Putamen (tissue), 1 donor: ENCODE measurements at places on chromosomes 3 and 15.

DNA sequence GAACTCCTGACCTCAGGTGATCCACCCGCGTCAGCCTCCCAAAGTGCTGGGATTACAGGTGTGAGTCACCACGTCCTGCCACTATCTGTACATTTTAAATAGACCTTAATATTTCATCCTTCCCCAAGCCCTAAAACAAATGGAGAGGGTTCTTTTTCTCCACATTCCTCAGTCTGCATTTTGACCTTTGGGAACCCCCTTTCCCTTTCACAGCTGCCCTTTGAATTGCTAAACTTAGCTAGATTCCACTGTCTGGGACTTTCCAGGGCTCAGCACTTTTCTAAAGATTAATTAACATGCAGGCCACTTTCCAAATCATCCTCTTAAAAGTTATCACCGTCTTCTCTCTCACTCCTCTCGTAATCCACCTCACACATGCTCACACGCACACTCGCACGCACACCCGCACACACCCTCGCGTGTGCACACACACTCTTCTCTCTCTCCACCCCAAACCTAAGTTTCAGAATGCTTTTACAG, 124.2 kb downstream of the TMCO5A start:
- no peak for DNase-seq

DNA sequence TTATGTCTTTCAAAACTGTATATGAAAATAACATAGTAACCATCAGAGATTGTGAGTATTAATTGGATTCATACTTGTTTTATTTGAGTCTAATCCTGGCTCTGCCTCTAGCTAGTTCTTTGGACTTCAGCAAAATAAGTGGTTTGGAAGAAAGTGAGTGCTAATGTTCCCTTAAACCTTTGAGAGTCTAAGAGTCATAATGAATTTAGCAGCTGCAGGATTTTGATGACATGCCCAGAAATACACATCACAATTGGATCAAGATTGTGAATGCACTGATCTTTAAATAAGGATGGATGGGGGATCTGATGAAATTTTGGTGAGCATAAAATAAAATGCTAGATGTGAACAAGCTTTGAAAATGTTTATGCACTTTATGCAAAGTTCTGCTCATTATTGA, 79.9 kb upstream of the FAM98B start:
- DNase-seq, result no peak

- DNase-seq, result no peak
Observed at GRCh38 chr15:66679657-66680108, 22.4 kb upstream of the SMAD6 start.

- DNase-seq, result no peak
Observed at GRCh38 chr3:126261037-126261436, 80.7 kb upstream of the ALDH1L1 start.

GRCh38 chr15:27816790-27817189, 282.3 kb downstream of the OCA2 start:
- no peak for DNase-seq

- DNase-seq, result no peak
Observed at GRCh38 chr3:128394033-128394432, 72.7 kb downstream of the DNAJB8 start.

GRCh38 chr3:4030624-4031023, 231.4 kb downstream of the LRRN1 start:
- DNase-seq, result no peak

GRCh38 chr15:57504599-57504940, 87.1 kb upstream of the MYZAP start:
- no peak for DNase-seq

- no peak for DNase-seq
Observed at GRCh38 chr15:33282226-33283020, 28.3 kb upstream of the RYR3 start.

DNA sequence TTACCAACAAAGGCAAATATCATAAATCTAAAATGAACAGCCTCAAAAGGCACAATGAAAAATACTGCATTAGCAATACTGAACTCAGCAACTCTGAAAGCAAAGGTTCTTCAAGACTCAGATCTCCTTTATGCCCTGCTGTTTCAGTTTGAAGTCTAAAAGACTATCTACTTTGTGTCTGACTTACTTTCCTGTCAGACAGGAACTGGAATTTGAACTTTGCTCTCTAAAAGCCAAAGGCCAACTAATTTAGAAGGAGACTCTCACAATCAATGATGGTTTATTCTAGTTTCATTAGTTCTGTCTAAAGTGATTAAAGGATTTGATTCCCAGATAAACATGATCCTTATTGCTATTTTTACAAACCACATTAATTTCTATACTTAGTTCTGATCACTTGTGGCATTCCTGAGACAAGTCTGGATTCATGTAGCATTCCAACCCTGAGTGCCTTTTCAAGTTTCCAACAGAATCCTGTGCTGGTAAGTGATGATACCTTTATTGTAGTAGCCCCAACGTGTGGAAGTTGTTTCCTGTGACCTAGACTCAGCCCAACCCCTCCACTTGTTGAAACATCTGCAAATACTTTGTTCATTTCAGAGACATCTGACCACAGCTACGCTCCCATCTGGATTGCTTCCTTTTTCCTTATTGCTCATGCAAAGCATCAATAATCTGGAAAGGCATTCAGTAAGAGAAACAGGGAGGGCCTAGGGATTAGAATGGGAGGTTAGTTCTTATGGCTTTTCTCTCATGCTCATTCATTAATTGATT, 14.9 kb upstream of the LEKR1 start:
- no peak for DNase-seq

DNA sequence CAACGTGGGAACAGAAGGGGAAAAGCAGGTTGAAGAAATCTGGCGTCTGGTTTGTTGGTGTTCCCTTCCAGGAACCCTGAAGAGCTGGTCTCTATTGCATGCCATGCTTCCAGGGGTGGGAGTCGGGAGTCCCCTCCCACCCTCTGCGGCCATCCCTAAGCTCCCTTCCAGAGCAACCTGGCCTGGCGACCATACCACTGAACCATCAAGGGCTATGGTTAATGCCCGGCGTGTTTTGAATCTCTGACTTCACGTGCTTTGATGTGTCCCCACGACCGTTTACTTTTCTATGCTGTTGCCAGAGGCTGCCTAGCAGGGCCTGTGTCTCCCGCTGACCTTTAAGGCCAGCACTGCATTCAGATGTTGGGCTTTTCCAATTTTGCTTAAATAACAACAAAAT, 696 bp upstream of the SNRK start:
- DNase-seq, result peak; percentile 2

- no peak for DNase-seq
Observed at GRCh38 chr3:149317072-149317471, 16.4 kb downstream of the TM4SF18 start.

- no peak for DNase-seq
Observed at GRCh38 chr15:66622591-66623022, 56.8 kb upstream of the LCTL start.

GRCh38 chr3:150790629-150791028, 27.7 kb upstream of the SIAH2 start:
- DNase-seq, result no peak

DNA sequence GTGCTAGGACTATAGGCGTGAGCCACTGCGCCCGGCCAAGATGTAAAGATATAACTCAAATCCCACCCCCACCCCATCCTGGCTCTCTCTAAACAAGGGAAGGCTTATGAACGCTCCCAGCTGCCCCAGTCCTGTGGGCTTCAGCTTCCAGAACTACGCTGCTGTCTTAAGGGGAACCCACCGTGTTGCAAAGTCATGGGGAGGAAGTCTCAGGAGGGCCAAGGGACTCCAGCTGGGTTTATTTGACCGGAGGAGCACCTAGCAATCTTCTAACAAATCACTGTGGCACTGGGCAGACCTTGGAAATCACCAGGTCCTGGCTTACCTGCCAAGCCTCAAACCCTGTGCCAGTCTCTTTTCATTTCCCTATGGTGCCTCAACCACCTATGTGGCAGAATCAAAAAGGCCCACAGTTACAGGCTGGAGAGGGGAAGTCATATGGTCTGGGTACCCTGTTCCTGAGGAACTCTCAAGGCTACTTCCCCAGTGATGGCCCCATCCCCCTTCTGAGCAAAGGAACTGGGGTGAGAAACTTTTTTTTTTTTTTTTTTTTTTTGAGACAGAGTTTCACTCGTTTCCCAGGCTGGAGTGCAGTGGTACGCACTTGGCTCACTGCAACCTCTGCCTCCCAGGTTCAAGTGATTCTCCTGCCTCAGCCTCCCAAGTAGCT, 83.4 kb downstream of the RBPMS2 start:
- DNase-seq, result no peak

- no peak for DNase-seq
Observed at GRCh38 chr3:9214599-9214998, 34.8 kb downstream of the SRGAP3 start.

- DNase-seq, result no peak
Observed at GRCh38 chr15:52529341-52529924, 753 bp upstream of the MYO5A start.

DNA sequence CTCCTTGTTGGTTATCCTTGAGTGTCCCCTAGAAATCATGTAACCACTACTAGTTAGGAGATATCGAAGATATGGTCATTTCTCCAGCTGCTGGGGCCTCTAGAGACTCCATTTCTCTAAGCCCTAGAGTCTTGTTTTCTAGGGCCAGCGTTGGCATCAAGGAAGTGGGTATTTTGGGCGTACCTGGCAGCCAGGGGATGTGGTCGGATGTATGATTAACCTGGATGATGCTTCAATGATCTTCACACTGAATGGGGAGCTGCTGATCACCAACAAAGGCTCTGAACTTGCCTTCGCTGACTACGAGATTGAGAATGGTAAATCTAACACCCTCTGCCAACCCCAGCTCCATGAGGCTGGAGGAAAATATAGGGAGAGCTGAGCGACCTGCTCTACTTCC, 325.5 kb downstream of the RYR3 start:
- DNase-seq, result no peak

DNA sequence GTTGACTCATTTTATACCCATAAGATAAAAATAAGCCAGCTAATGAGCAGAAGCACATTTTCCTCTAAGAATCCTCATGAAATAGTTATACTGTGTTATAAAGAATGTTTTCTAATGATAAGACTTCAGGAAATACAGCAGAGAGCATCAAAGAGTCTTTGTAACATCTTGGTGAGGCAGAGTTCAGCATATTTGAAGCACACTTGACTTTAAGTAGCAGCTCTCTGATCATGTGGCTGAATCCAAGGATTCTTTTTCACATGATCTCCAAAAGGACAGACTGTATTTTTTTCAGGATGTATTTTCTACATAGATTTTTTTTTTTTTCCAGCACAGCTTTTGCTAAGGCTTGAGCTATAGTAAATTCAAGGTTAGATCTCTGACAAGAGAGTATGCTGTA, 195.1 kb downstream of the SI start:
- DNase-seq, result no peak

- DNase-seq, result no peak
Observed at GRCh38 chr3:24352893-24353553, 141.6 kb downstream of the THRB start.

DNA sequence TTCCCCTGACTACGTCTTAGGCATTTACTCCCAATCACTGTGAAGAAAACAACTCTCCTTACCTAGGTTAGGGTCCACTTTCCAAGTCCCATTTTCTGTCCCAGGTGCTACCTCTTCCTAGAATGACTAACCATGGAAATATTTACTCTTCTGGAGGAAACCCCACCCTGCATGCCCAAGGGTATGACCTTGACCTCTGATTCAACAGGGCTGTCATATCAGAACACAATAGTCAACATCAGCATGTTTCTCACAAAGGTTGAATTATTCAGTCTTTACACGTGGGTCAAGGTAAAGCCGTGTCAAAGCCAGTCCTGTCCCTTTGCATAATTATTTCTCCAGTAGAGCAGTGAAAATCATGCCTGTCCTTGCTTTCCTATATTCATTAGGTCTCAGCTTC, 4.3 kb upstream of the FRMD5 start:
- no peak for DNase-seq

DNA sequence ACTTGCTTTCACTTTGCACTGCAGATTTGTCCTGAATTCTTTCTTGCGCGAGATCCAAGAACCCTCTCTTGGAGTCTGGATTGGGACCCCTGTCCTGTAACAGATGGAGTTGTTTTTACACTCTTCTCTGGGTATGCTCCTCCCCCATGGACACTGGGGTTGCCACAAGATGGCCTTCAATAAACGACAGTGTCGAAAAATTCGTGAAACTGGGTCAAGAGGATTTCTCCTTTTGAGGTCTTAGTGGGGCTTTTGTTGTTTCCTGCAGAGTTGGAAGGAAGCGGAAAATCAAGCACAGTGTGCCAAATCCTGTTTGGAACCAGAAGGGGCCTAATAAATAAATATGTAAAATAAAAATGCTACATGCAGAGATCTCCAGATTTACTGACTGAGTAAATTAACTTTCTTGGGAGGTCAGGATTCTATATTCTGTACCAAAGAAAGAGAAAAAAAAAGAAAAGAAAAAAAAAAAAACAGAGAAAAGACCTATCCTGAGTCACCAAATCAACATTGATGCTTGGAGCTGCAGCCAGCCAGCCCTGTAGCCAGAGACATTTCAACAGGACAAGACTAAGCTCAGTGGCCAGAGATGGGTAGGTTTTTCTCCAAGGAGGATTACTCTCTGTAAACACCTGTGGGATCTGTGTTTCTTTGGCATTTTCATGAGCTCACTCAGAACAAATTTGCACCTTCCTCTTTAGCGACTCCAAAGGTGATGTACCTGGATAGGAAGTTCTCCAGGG, 24.8 kb downstream of the CCDC80 start:
- DNase-seq, result no peak

DNA sequence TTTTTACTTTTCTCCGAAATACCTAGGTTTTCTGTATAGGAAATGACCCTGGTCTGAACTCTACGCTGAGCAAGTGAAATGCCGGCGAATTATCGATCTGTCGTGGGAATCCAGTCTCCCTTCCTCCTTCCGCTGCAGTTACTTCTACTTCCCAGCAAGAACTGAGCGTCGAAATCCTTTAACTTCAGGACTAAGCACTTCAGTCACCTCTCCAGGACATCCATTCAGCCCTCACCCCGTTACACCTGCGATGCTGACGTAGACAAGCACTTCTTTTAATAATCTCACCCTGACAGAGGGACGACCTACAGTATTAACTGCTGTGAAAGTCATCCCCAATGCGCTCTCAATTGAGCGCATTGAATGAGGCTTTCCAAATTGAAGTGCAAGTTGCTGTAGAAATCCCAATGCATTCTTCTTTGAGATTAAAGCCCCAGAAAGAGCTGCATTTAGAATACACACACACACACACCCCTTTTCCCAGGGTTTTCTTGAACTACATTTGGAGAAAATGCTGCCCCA, 1.3 kb downstream of the TOP2B start:
- DNase-seq, result peak; percentile 39

GRCh38 chr3:106930086-106930485, 447.2 kb upstream of the CCDC54 start:
- no peak for DNase-seq

DNA sequence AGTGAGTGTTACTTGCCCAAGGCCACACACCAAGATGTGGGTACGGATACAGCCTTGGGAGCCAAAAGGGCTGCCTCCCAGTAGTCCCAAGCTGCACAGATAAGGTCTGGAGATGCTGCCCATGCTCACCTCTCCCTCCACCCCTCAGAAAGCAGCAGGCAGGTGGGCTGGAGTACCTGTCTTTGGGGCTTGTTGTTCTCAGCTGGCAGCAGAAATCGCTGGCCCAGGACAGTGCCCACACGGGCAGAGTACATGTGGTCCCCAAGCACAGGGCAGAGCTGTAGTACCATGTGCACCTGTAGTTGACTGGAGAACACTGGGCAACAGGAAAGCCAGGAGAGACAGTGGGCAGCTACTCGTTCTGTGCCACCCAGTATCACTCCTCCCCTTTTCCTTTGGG, 5.0 kb downstream of the RPUSD3 start:
- DNase-seq, result no peak
